ENCODE measurements at places on chromosomes 3 and 15.

GRCh38 chr15:97947465-97948260, 12.8 kb upstream of the ARRDC4 start:
- DNase-seq, result peak; percentile 53

- no peak for DNase-seq
Measured at GRCh38 chr15:31806106-31806505, 224.2 kb upstream of the CHRNA7 start.

- DNase-seq, result no peak
Measured at GRCh38 chr3:54065140-54065539, 57.2 kb upstream of the CACNA2D3 start.

DNA sequence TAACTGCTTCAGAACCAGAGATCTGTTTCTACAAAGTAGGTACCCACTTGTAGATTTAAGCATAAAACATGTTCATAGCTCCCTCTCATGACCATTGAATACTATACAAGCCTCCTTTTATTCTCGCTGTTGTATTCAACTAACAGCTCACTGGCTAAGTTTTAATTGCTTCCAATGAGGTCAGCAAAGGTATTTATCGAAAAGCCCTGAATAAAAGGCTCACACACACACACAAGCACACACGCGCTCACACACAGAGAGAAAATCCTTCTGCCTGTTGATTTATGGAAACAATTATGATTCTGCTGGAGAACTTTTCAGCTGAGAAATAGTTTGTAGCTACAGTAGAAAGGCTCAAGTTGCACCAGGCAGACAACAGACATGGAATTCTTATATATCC, at the start of gene FGF7:
FGF7 (plus strand) TSS at position 222 of the 400 bp plus-strand sequence. CDS start 1,056 bp downstream, outside the sequence.
- no peak for DNase-seq

DNA sequence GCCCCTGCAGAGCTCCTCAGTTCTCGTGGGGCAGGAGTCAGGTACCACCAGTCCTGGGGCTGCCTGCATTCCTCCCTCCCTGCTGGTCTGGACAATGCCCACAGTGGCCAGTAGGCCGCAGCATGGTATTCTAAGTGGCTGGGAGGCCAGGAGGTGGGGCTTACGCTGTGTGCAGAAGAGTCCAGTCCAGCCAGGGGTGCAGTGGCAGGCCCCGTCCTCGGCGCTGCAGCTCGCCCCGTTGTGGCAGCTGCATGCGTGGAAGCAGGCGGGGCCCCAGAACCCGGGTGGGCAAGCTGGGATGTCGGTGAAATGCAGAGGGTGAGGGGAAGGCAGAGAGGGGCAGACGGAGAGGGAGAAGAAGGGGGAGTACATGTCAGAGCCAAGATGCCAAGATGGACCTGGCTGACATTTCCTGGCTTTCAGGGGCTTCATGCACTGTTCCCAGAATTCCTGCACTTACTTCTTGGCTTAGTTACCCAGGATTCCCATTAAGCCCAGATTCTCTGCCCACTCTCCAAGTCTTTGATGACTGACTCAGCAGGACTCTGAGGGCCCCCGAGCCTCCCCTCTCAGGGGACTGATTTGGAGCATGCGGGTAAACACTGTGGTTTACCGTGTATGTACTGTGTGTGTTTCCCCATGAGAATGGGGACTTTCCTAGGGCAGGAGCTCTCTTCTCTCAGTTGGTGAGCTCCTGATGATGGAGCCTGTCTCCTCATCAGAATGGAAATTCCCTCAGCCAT, 47.5 kb downstream of the RAB11A start:
- peak; percentile 11 for DNase-seq

DNA sequence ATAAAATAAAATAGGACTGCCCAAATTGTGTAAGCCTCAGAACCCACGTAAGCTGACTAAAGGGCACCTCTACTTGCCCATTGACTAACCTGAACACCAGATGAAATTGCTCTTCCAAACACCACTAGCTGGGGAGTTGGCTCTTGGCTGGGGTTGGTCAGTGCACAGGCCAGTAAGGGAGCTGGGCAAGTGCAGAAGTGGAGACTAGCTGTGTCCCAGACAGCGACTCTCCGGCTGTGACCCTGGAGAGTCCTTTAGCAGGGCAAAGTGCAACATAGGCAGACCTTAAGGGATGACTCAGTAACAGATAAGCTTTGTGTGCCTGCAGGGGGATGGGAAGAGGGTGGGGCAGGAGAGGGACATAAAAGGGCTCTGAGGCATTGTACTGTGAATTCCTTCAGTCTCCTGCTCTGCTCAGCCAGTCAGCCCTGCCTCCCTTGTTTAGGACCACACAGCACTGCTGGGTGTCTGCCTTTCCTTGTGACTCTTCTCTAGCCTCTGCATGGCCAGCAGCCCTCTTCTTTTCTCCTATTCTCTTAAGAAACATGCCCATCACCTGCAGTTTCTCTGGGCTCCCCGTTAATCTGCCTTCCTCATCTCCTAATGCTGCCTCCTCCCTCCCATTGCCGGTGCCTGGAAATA, 13.2 kb downstream of the NR1I2 start:
- DNase-seq, result peak; percentile 90

DNA sequence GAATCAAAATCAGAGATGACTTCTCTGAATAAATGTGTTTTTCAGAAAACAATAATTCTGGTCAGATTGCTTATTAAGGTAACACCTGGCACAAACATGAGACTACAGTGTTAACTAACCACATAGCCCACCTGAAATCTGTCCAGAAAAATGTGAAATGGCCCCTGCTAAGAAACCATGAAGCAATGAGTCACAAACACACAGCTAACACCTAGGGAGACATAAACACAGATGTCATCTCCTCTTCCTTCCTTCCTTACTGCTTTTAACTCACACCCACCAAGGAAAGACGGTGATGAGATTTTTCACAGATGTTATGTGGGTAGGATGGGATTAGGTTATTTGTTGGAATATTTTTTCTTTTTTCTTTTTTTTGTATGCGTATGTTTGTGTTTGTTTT, 315.0 kb upstream of the STAC start:
- DNase-seq, result no peak

DNA sequence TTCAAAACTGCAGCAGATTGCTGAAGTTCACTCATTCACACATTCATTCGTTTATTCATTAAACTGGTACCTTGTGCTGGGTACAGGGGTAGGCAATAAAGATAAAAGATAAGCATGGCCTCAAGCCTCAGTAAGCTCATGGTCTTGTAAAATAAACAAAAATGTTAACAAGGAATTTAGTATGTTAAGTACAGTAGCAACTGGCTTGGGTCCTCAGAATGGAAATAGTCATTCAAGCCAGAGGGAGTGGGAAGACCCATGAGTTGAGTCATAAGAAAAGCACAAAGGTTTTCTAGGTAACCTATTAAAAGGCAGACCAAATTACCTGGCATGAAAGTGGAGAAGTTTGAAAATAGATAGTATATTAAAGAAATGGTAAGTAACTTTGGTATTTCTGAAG, 163.3 kb downstream of the CDIN1 start:
- peak; percentile 35 for DNase-seq

DNA sequence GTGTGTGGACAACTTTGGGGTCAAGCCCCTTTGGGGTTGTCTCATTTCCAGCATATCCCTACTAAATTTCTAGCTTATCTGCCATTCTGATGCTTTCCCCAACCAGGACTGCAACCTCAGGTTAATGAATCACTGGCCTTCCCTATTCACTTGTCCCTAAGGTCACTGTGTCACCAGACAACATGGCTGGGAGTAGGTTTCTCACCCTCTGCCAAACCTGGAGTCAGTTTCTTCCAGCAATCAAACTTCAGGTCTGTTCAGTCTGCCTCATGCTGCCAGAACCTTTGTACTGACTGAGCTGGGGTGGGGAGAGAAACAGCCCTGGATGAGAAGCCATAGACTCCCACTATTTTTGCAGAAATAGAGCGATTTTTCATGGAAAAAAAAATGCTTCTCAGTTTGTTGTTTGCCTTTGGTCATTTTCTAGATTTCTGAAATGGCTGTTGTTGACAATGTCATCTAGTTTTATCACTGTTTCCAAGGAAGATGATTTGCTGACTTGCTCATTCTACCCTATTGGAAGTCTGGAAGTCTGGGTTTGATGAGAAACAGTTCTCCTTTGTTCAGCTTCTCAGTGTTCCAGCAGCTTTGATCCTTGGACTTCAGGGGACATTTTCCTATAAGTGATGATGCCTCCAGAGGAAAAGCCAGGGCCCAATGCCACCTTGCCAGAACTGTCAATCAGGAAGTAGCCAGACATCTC, 74.8 kb upstream of the IL12A start:
- no peak for DNase-seq

GRCh38 chr3:76199382-76199781, 414.0 kb upstream of the ZNF717 start:
- no peak for DNase-seq

GRCh38 chr3:188282871-188283270, 128.9 kb downstream of the LPP start:
- no peak for DNase-seq

DNA sequence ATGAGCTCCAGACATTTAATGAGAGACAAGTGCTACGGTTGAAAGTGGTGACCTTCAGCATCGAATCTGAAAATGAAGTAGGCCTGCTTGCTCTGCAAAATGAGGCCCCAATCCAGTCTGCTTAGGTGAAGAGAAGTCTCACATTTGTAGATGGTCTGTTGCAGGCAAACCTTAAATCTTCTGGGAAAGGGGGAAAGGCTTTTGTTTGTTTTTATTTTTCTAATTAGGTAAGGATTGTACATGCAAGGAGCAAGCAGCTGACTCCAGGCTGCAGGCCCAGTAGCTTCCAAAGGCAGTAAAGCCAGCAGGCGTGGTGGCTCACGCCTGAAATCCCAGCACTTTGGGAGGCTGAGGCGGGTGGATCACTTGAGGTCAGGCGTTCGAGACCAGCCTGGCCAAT, 74.3 kb downstream of the HMG20A start:
- no peak for DNase-seq

GRCh38 chr3:38549082-38549481, 52.9 kb downstream of the EXOG start:
- no peak for DNase-seq

GRCh38 chr3:2512881-2513280, 414.2 kb downstream of the CNTN4 start:
- no peak for DNase-seq

DNA sequence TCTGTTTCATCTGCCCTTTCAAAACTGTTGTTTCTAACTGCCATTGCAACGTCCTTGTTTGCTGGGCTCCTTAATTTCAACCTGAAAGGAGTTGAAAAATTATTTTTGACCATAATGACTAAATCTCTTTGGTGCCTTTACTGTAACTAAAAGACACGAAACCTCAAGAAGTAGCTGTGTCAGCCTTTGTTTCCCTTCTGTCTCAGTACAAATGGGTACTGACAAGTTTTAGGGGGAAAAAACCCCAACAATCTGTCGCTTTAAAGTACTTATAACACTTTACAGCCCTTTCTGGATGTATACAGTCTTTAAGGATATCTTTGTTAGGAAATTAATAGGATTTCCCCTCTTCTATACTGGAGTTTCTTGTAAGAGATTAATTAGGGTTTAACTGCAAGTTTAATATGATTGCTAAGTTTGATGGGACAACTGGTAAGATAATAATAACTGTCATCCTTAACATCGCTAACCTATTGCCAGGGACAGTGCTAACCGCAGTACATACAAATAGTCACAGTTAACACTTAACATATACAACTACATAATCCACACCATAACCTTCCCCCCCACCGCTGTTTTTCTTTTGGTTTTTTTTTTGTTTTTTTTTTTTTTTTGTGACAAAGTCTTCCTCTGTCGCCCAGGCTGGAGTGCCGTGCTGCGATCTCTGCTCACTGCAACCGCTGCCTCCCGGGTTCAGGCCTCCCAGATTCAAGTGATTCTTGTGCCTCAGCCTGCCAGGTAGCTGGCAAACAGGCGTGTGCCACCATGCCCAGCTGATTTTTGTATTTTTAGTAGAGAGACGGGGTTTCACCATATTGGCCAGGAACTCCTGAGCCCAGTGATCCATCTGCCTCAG, 1.7 kb downstream of the GXYLT2 start:
- DNase-seq, result no peak

GRCh38 chr15:101149864-101150722, 101.8 kb downstream of the CHSY1 start:
- no peak for DNase-seq

DNA sequence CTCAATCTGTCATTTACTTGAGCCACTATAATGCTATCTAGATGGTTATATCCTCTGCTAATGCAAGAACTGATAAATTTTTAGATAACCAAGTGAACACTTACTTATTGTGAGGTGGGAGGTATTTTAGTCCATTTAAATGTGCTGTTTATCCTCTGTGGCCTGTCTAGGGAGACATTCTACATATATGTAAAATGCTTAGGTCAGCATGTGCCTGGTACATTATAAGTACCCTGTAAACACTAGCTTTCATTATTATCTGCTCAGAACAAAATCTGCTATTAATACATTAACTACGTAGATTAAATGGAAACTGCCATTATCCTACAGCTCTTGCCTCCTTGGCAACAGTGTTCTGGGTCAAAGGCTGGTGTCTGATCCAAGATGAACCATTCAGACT, 41.8 kb upstream of the MAPKBP1 start:
- DNase-seq, result no peak

DNA sequence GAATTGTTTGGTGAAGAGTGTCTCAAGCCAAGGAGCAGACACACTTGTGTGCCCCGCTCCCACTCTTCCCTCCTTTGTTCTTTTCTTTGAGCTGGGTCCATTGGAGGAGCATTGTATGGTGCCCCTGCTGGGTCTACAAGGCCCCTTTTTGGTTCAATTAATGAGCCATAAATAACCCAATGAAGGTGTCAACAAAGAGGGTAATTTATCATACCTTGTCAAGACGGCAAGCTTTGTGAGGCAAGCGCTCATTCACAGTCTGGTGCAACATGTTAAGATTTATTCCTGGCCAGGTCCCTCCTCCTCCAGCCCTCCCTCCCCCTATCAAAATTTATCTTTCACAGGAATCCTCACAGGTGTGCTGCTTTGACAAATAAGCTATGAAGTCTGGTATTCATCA, 300.1 kb downstream of the RORA start:
- DNase-seq, result no peak

DNA sequence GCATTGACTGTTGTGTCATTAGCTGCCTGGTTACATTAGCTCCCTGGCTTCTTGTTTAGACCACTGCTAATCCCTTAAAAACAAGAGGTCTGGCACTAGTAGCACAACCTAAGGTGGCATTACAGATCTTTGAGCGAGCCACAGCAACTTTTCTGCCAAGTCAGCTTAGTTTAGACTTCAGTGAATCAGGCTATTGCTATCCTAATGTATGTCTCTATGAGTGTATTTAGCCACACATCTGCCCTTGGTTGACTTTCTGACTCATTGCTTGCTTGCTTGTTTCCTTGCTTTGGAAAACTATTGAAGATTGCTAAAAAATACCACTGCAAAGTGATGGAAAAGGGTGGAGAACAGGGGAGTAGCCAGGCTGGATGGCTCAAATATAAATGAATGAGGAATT, 50.2 kb downstream of the CHP1 start:
- no peak for DNase-seq

DNA sequence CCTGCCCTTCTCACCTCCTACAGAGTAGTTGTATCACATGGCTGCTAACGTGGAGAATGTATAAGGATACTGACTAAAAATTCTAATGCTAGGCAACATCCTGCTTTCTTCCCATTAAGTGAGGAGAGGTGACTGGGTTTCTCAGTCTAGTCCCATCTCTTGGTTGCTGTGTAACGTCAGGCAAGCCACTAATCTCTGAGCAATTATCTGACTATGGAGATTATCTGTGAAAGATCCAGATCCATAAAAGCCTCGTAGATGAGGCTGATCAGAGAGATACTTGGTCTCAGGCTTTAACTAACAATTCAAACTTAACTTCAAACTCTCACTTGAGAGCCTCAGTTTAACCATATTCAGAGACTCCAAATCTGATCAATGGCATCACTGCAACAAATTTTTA, 4.7 kb upstream of the RPS17 start:
- no peak for DNase-seq

GRCh38 chr3:193660698-193661411, 67.8 kb downstream of the OPA1 start:
- no peak for DNase-seq
